A549 (cell line): ENCODE measurements at places on chromosomes 7 and 10.

DNA sequence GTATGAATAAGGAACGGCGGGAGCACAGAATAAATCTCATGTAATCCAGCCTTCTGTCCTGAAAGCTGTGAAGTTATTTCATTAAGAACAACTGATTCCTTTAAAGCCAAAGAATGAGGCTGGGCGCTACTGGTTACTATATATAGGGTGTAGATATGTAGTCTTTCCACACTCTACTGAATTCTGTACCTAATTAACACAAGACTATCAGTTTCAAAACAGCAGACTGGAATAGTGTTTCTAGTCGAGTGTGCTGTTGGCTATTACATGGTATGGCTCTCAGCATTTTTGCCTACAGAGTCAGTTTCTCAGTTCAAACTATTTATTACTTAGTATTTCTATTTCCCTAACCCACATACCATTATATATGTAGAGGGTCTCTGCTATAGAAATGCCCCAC, 163.3 kb downstream of the THSD7A start:
- DNase-seq = no peak

DNA sequence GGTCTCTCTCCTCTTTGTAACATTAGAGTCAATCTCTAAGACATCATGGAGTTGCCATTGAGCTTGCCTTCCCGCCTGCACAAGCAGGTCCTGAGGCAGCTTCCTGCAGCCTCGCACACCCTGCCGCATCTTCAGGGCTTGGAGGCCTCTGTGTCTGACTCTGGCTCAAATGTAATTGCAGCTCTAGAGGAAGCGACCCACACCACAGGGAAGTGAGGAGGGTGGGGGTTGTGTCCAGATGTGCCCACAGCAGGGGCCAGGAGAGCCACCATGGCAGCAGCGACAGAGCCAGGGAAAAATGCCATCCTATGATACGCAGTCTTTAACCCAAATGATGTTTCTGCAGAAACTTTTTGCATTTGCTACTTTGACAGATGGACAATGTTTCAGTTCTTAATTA, 216.0 kb upstream of the ZNF32 start:
- no peak for DNase-seq

DNA sequence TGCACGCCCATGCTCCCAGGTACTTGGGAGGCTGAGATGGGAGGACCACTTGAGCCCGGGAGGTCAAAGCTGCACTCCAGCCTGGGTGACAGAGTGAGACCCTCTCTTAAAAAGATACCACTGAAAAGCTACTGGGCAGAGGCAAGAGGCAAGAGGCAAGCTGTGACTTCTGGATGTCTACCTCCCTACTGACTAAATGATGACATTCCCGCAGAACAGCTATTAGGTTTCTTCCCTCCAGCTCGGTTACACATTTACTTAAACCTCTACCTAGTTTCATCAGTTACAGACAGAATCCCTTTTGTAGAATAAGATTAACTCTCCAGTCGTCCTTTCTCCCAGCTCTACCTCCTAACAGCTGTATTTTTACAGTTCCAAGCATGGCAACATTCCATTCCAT, 21.2 kb downstream of the RHEB start:
- DNase-seq = no peak

DNA sequence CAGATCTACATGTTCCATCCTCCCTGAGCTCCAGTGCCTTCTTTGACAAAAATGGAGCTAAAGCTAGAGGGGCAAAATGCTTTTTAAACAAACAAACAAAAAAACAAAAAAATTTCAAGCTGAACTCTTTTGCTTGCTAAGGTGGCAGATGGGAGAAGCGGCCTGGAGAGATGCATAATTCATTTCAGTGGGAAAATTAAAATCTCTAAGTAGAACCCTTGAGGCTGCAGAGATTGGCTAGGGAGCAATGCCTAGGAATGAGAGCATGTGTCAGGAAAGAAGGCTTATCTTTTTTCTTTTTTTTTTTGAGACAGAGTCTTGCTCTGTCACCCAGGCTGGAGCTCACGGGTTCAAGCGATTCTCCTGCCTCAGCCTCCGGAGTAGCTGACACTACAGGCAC, 46.4 kb upstream of the SAMD8 start:
- no peak for DNase-seq

GRCh38 chr7:76071316-76072242, 23.7 kb downstream of the MDH2 start:
- no peak for DNase-seq

DNA sequence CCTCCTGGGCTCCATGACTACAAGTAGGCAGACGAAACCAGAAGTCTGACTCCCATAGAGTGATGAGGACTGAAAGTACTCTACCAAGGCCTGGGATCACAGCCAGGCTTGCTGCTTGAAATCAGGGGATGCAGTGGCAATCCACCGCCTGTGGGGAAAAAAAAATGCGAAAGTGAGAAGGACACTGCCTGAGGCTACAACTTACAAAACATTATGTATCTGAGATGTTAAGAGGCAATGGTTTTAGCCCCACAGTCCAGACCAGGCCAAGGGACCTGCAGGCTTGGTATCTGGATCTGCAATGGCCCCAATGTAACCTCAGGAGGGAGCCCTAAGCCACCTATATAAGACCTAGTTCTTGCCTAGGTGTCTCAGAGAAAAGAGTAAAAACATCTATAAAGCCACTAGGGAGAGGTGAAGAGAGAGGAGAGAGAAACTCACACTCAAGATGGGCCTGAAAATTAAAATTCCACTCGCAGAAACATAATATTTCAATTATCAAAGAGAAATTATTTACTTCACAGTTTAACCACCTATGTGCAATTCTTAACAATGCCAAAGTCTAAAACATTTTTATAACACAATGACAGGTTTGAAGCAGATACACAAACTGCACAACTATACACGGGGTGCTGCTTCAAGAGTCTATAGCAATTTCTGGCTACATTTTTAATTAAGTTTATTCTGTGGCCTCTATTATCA, 13.9 kb downstream of the DNAJC1 start:
- peak; percentile 54 for DNase-seq

DNA sequence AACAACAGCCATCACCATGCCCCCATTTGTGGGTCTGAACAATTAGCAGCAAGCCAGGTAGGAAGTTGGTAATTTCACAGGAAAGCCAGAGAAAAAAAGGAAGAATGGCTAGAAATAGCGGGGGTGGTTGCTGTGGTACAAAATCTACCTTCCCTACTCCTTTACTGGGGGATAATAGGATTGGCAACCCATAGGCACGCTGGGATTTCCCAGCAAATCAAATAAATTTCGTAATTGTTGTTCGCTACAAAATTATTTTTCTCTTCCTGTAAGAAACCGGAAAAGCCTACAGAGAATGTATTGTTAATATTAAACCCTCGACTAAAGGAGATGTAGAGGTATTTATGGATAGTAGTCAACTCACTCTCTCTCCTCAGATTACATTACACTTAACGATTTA, 123.9 kb downstream of the DOCK4 start:
- no peak for DNase-seq

DNA sequence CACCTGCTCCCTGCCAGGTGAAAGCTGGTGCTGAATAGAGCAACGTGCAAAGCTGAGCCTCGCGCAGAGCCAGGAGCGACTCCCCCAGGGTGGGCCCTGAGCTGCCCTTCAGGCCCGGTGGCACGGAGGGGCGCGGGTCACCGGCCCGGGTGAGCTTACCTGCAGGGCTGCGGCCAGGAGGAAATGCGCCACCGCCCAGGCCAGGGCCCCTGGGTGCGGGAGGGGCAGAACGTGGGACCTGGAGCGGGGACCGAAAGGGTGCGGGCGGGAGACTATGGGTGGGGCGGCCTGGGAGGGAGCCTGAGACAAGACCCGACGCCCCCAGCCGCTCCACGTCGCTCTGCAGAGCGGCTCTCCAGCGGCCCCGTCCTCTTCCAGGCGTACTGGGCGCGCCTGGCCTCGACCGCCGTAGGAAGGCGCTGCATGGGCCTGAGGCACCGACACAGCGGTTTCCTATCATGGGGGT, 122.1 kb downstream of the BTAF1 start:
- no peak for DNase-seq

GRCh38 chr10:49323171-49323895, 24.4 kb downstream of the C10orf71 start:
- DNase-seq = no peak

DNA sequence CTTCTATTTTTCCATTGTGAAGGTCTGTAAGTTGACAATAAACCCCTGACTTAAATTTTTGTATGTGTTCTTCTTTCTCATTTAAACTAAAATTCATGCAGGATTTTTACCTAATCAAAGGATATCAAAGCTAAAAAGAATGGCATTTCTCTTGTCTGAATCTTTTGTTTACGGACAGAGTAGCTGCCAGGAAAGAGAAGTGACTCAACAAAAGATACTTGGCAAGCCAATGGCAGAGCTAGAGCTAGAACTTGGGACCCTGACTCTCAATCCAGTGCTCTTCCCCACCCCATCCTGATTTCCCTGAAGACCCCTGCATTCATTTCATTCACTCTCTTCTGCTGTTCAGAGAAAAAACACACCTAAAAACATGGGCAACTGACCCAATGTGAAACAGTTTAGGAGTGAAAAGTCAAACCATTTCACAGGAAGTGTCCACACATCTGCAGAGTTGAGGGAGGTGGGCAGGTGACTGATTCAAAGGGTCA, 40.2 kb upstream of the PDLIM1 start:
- no peak for DNase-seq

GRCh38 chr10:122485670-122486069, 24.3 kb downstream of the HTRA1 start:
- no peak for DNase-seq

- peak; percentile 3 for DNase-seq
These were observed 59.4 kb downstream of the CUZD1 start for GRCh38 chr10:122786269-122786668.

GRCh38 chr7:47218378-47219176, 363.3 kb downstream of the TNS3 start:
- no peak for DNase-seq

- DNase-seq = no peak
These were observed 4.6 kb downstream of the POLM start for GRCh38 chr7:44077681-44078091.

DNA sequence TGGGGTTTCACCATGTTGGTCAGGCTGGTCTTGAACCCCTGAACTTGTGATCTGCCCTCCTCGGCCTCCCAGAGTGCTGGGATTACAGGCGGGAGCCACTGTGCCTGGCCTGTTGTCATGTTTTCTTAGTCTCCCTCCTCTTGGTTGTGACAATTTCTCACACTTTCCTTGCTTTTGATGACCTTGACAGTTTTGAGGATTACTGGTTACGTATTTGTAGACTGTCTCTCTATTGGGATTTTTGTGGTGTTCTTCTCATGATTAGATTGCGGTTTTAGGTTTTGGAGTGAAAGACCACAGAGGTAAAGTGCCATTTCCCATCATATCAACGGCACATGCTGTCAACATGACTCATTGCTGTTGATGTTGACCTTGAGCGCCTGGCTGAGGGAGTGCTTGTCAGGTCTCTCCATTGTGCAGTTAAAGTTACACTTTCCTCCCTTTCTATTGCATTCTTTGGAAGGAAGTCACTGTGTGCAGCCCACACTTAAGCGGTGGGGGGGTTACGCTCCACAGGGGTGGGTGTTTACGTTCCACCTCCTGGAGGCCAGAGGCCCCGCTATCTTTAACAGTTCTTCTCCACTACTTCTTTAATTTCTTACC, 10.8 kb downstream of the NEURL1 start:
- DNase-seq = peak; percentile 77

DNA sequence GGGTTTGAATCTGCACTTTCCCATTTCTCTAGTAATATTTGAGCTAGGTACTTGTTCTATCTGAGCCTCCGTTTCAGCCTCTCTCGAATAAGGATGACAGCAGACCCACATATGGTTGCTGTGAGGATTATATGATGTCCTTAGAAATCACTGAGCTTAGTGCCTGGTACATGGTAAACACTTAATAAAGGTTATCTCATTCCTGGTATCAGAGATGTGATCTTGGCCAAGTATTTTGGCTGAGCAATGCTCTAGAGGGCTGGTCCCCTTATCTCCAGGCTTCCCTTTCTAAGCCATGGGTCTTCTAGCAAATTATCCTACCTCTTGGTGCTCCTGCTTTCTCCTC, 407 bp upstream of the MKRN1 start:
- no peak for DNase-seq

DNA sequence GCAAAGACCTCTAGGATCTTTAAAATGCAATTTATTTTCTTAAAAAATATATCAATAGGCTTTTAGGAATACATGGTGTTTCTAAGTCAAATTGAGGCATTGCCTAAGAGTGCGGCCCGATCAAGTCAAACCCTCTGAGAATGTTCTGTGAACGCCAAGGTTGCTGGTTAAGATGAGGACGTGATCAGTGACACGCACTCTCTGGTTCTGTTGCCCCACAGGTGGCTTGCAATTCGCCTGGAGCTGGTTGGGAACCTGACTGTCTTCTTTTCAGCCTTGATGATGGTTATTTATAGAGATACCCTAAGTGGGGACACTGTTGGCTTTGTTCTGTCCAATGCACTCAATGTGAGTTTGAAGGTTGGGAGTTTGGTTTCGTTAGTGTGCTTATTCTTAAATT, 59.3 kb downstream of the ABCC2 start:
- DNase-seq = no peak

- DNase-seq = no peak
These were observed 355.1 kb downstream of the GALNT17 start for GRCh38 chr7:71486856-71487628.

GRCh38 chr10:59358576-59358975, 3.8 kb downstream of the FAM13C start:
- no peak for DNase-seq

DNA sequence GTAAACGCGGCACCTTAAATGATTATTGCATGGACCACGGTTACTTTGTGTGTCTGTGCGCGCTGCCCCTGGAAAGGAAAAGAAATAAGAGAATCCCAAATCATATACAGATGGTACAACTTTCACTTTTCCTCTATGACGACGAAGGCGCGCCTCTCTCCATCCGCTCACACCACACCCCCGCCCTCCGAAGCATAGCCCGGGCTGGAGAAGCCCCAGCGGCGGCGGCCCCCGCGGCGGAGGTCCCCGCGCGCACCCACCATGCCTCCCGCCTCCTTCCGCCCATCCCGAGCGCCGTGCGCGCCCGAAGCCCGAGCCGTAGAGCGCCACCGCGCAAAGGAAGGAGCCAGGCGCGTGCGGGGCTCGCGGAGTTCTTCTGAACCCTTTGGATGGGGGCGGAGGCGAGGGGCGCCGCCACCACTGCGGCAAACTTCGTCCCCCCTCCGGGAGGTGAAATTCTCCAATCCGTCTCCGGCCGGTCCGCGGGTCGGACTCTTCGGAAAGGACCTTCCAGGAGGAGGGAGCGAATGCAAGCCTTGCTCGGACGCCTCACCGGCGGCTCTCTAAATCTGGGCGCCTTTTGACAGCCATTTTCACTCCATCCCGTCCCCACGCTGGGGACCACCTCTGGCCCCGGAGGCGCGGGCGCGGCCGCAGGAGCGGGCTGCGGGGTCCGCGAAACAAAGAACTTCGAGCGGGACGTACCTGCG, 588 bp downstream of the GLI3 start:
- peak; percentile 25 for DNase-seq

GRCh38 chr10:131141207-131141606, 170.3 kb downstream of the TCERG1L start:
- no peak for DNase-seq

DNA sequence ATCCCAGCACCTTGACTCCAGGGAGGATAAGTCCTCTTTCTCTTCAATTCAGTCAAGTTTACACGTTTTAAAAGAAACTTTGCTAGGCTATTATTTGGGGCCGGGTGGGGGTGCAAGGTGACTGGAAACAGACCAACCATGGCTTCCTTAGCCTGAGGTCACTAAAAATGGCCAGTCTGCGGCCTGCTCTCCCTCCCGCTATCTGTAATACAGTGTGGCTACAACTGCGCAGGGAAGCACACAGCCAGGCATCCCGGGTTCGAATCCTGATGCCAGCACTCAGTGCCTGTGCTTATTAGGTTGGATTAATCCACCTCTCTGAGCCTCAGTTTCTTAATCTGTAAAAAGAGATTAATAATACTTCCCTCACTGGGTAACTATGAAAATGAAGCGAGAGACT, 19.5 kb downstream of the ATP6V1F start:
- DNase-seq = no peak
